ENCODE measurements at places on chromosomes 4 and X.

DNA sequence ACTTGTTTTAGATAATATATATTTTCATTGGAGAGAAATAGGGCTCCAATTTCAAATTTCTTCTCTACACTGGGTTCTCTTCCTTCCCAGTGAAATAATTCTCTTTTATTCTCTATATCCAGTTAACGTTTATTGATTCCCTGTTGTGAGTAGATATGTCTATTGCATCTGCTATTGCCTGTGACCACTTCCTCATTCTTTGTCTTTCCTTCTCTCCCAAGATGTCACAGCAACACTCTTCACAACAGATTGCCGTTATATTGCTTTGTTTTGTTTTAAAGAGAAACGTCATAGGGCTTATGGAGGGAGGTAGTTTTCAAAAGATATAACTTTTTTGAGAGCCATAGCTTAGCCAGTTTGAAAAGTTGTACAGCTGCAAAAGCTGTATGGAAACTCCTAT is 343.8 kb downstream of the ARHGAP24 start:
- DNase-seq, result no peak

DNA sequence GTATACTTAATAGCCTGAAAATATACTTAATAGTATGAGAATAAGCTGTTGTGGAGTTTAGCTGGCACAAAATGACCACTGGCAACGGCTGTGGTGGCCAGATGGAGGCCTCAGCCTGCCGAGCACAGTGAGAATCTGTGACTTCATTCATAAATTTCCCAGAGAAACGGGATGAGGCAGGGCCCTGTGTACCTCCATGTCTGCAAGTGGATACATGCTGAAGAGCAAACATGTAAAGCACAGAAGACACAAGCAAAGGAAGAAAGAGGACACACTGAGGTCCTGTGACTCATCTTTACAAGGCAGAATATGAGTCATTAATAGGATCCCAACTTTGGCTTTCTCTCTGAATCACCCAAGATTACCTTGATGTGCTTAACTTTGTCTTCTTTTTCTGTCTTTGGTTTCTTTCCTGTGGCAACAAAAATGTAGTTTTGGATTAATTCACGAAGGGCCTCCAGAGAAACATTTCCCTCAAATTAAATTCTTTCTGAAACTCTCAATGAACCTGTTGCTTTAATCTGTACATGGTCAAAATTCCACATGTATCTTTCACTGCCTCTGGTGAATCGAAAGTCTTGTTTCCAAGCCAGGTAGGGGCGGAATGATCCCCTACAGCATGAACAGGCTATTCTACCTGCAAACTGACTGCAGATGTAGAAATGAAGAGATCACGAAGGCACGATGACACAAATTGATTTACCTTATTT is 56.4 kb downstream of the IRF2 start:
- no peak for DNase-seq

- no peak for DNase-seq
These were observed 656 bp upstream of the GSPT2 start for GRCh38 chrX:51742586-51742985.

GRCh38 chr4:74408639-74409038 is 36.3 kb upstream of the AREG start:
- no peak for DNase-seq

- DNase-seq, result no peak
These were observed 11.7 kb upstream of the TMEM156 start for GRCh38 chr4:39043861-39044363.

DNA sequence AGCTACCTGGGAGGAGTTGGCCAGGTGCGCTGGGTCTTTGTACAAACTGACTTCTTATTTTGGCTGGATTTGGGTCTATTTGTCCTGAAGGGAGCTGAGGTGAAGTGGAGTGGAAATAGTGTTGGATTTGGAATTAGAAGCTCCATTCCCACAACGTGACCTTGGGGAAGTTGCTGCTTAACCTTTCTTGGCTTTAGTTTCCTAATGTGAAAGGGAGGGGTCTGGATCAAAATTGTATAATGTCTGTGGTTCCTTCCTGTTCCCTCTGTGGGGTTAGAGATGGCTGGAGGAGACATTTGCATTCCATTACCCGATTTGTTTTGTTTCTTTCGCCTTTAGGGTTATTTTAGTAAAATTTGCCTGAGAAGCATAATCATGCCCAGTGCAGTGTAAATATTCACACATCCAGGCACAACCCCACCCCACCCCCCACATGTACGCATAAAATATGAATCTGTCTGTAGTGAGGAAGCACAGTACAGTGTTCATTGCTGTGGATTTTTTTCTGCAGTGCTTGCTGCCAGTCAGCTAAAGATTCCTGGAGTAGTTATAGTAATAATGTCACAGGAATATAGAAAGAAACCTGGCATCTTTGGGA is 21.5 kb downstream of the JADE1 start:
- DNase-seq, result no peak

DNA sequence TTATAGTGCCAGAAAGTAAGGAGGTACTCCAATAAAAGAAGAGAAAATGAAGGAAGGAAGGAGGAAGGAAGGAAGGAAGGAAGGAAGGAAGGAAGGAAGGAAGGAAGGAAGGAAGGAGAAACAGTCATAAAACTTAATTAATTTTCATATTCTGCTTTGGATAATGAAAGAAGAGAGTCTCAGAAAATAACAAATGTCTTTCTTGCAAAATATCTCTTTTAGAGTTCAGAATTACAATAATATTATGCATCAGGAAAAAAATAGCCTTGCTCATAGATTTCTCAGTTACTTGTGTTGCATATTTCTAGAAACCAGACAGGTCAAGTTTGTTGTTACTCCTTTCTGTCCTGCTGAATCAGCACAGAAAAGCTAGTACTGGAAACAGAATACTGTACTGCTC is 130.1 kb upstream of the DKK2 start:
- DNase-seq, result no peak

GRCh38 chr4:6692806-6693205 is 872 bp upstream of the S100P start:
- DNase-seq, result no peak

DNA sequence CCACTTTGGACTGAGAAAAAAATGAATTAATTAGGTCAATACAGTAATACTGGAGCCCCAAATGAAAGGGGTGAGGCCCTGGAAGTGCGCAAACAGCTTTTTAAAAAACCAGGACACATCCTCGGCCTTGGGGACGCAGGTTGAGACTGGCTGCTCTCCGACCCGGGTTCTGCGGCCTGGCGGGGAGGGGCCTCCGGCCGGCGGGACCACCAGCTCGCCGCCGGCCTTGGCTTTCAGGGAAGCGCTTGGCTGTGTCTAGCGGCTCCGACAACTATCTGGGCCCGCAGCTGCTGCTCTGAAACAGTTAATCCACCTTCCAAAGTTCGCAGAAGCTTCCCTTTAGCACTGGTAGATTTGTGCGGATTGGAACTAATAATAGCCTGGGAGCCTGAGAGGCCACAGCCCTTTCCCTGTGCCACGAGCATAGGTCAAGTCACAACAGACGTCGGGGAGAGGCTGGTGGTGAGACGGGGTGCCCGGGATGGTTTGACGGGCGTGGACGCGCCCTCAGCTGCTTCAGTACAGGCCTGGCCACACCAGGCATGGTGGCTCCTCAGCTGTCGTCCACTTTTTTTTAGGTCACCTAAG is 1.1 kb upstream of the SEL1L3 start:
- no peak for DNase-seq

- no peak for DNase-seq
These were observed 249.2 kb downstream of the COL25A1 start for GRCh38 chr4:109053257-109053656.

DNA sequence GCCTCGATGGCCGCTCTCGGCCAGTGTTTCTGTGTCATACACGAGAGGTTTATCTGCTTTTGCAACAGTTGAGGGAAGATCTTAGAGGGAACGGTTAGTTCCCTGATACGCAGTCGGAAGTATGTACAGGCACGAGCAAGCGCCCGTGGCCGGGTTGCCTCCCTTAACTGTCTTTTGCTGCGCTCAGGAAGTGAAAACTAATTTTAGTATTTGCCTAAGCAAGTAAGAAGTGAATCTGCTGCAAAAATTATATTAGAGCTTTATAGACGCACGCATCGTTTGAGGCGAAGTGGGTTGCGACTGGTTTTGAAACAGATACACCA is 695 bp downstream of the MTM1 start:
- no peak for DNase-seq

GRCh38 chrX:47836164-47837072 is at the start of gene ZNF81:
TSS of gene ZNF81 (plus strand) at chrX:47836902. CDS start at chrX:47846268, 9,366 bp downstream.
- peak; percentile 86 for DNase-seq

DNA sequence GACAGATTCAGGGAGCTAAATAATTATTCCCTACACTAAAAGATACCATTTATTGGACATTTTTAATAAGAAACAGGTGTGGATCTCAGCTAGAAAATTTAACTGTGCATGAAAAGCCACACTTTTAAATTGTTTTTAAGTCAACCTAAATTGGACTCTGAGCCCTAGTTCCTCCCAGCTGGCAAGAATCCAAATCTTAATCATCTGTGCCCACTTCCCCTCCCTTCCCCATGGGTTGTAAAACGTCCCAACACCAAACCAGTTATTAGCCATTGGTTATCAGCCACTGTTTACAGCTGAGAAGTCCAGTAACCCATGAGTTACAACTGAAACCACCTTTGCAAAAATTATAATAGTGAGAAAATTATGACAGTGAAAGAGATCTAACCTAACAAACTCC is 125.6 kb upstream of the S100G start:
- DNase-seq, result no peak

DNA sequence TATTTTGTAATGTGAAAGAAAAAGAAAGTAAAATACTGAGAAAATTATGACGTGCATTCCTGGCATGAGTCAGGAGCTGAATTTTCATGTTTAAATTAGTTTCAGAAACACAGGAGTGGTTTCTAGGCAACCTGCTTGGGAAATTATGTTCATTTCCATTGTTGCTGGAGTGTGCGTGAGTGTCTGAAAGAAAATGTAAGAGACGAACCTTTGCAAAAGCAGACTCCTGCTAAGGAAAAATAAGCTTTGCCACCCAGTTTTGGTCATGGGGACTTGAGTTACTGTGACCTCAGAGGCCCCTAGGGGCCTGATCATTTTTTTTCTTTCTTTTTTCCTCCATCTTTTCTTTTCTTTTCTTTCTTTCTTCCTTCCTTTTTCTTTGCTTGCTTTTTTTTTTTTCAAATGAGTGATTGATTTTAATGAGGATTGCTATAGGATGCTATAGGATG is 18.8 kb upstream of the CHRNA9 start:
- DNase-seq, result no peak

DNA sequence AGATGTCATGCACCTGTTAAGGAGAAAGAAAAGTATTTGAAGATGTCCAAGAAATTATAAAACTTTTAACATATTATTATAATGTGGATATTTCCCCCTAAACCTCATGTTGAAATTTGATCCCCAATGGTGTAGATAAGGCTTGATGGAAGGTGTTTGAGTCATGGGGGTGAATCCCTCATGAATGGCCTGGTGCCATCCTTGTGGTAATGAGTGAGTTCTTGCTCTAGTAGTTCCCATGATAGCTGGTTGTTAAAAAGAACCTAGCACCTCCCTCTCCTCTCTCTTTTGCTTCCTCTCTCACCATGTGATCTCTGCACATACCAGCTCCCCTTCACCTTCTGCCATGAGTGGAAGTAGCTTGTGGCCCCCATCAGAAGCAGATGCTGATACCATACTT is 176.6 kb upstream of the NR3C2 start:
- no peak for DNase-seq

GRCh38 chr4:29619168-29619567 is 1101.0 kb upstream of the PCDH7 start:
- DNase-seq, result no peak

- DNase-seq, result no peak
These were observed 17.9 kb downstream of the SMARCA5 start for GRCh38 chr4:143531380-143531779.

DNA sequence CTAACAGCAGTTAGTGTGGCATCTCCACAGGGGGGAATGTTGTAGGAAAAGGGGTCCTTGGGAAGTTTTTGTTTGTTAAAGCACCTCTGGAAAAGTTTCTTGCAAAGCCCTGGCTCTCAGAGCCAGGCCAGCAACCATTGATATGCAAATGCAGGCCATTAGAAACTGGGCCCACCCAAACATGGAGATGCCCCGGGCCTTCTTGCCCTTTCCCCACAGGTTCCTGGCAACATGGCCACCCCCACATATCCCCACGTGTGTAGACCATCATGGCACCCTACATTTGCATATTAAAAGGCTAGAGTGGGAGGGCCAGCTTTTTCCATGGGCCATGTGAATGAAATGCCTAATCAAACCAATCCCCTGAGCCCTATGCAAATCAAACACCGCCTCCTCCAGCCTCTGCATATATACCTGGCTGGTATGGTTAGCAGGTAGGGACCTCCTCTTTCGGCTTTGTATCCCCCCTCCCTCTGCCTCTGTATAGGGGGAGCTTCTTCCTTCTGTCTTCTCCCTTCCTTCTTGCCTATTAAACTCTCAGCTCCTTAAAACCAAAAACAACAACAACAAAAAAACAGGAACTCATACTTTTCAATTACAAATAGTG is 44.0 kb upstream of the ZCCHC13 start:
- no peak for DNase-seq

- no peak for DNase-seq
These were observed 36.0 kb downstream of the CXCL8 start for GRCh38 chr4:73776321-73776729.

GRCh38 chrX:135596495-135596894 is 76.0 kb downstream of the INTS6L start:
- DNase-seq, result peak; percentile 2

GRCh38 chr4:27010334-27010940 is 149.8 kb downstream of the STIM2 start:
- DNase-seq, result peak; percentile 15

DNA sequence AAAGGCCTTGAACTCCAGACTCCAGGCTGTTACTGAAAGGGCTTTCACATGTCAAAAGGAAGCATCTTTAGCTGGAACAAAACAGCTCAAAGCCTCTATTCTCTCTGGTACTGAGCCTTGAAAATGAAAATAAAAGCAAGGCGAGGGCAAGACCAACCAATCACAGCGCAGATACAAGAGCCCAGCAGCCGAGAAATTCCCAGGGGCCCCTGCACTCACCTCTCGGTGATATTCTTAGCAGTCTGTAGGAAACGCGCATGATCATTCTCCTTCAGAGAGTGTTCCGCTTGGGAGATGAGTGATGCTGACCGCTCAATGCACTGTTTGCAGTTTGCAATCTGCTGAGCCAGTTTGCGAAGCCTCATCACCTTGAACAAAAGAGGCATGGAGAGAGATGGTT is 138.1 kb downstream of the MID1 start:
- DNase-seq, result no peak

DNA sequence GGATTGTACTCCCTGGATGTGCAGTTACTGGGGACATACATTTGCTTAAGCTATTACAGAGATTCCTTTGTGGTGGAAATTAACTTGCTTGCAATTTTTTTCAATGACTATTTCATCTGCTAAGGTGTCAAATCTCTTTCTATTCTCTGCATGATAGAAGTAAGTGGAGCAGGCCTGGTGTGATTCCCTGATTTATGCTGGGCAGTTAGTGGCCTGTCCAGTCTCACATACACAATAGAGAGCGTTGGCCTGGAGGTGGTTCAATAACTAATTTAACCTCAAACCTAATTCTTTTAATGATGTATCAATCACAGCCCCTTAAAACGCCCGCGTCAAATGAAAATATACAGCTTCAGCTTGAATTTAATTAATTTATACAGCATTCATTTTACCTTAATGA is 28.5 kb downstream of the VCX3A start:
- DNase-seq, result no peak

GRCh38 chrX:903116-903515 is 272.5 kb downstream of the SHOX start:
- no peak for DNase-seq

- DNase-seq, result no peak
These were observed 62.9 kb downstream of the LRP2BP start for GRCh38 chr4:185332575-185333464.

Data from stimulated activated CD8-positive, alpha-beta memory T cell treated with anti-CD3 and anti-CD28 coated beads, Interleukin-7, amount 100 ng/mL, for 4 hours (primary cell).